Activated T-helper 2 cell treated with anti-CD3 and anti-CD28 coated beads, Interferon-gamma antibody, Interleukin-2, Interleukin-4, amounts not matched to agents 10 μg/mL and 5 μg/mL and 100 μg/mL, durations not matched to agents 14 hours and 24 hours and 36 hours (primary cell): ENCODE measurements at places on chromosomes 12 and 14.

GRCh38 chr14:103140316-103141109, 17.3 kb downstream of the TNFAIP2 start:
- DNase-seq = no peak

GRCh38 chr14:56187736-56188135, 69.5 kb downstream of the PELI2 start:
- no peak for DNase-seq

- no peak for DNase-seq
Observed at GRCh38 chr12:129075460-129076208, 222.4 kb downstream of the GLT1D1 start.

- no peak for DNase-seq
Observed at GRCh38 chr12:33942172-33942571, 80.1 kb upstream of the ALG10 start.

- no peak for DNase-seq
Observed at GRCh38 chr12:109443794-109444193, 33.3 kb downstream of the KCTD10 start.

DNA sequence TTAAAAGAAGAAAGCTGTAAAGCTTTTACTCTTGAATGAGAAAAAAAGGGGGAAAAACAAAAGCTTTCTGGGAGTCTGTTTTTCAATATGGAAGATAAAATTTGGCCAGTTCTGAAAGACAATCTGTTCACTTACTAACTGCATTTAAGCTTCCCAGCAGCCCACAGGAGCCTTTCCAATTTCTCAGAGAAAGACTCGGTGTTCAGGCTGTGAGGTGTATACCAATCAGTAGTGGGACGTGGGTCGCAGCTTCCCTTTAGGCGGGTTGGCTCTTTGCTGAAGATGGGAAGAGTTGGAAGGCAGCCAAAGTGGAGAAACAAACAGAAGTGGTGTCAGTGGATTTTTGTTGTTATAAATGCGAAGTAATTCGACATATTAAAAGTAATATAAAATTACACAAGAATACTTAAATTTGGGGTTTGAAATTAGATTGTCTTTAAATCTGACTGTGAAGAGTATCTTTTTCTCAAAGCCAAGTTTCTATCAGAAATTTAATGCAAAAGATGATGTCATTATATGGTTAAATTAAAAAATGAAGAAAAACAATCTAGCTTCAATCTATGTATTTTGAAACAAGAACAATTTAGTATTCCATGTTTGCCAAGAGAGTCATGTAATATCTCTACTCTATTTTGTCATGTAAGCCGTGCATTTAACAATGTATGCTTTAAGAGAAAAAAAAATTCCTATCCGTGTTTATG, 590.2 kb upstream of the ATXN7L3B start:
- DNase-seq = no peak

GRCh38 chr12:66189486-66189843, 451 bp downstream of the IRAK3 start:
- no peak for DNase-seq
